ENCODE measurements at places on chromosomes 1 and 21.

DNA sequence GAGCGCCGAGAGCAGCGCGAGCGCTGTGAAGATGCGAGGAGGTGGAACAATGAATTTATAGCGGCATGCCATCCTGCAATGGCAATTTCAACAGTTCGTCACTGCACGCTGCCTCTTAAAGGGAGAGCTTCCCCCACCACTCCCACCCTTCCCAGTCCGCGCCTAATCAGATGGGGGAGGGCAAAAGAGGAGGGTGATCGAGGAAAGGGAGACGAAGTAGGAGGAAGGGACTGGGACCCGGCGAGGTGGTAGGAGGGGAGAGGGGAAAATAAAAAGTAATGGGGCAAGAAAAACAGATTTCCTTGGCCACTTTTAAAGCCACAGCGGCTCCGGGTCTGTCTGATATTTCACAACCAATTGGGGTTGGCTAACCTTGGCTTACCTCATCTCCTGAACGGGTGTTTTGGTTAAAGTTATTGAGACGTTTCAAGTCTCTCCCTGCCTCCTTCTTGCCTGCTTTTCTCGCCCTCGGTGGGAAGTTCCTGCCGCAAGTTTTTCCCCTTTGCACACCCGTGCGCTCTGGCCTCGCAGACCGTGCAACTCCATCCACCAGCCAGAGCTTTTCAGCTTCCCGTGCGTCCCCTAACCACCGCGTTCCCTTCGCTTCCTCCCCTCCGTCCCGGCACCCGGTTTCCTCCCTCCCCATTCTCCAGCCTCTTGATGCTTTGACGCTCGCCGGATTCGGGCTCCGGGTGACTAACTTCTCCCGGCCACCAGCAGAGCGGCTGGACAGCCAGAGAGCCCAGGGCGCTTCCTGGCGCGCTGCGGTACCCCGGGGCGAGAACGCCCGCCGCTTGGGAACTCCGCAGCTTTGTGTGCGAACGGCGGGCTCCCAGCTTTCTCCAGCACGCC is at the start of gene ADAMTS5:
Gene ADAMTS5 (minus strand): TSS at position 27 of the 852 bp plus-strand sequence. CDS start 697 bp downstream, outside the sequence.
- peak; percentile 42 for DNase-seq

DNA sequence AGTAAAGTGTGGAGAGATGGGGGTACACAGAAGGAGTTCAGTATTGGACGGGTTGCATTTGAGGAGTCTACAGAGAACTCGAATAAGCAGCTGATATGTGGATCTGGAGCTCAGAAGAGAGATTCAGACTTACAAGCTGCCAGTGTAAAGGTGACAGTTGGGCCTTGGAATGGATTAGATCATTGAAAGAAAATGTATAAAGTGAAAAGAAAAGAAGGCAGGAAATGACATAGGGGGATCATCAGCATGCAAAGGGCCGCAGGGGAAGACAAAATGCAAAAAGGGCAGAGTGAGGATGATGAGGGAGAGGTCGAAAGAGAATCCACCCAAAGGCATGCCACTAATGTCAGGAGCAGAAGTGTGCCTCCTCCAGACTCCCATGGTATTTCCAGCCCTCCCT is 273.3 kb downstream of the TNR start:
- DNase-seq = no peak

DNA sequence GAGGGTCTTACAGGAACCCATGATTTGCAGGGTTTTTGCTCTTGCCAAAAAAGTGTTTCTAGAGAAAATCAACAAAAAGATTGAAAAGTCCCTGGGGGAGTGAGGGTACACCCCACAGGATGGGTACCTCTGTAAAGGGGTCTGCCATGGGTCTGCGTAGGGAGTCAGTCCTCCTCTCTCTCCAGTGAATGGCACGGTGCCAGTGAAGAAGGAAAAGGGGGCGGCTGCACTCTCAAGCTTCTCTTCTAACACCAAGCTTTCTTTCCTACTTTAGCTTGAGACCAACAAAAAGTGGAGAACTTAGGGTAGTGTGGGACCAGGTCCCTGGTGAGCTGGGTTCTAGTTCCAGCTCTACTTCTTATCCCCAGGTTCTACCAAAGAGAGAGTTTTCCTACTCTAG is 87.4 kb downstream of the GLUL start:
- no peak for DNase-seq

DNA sequence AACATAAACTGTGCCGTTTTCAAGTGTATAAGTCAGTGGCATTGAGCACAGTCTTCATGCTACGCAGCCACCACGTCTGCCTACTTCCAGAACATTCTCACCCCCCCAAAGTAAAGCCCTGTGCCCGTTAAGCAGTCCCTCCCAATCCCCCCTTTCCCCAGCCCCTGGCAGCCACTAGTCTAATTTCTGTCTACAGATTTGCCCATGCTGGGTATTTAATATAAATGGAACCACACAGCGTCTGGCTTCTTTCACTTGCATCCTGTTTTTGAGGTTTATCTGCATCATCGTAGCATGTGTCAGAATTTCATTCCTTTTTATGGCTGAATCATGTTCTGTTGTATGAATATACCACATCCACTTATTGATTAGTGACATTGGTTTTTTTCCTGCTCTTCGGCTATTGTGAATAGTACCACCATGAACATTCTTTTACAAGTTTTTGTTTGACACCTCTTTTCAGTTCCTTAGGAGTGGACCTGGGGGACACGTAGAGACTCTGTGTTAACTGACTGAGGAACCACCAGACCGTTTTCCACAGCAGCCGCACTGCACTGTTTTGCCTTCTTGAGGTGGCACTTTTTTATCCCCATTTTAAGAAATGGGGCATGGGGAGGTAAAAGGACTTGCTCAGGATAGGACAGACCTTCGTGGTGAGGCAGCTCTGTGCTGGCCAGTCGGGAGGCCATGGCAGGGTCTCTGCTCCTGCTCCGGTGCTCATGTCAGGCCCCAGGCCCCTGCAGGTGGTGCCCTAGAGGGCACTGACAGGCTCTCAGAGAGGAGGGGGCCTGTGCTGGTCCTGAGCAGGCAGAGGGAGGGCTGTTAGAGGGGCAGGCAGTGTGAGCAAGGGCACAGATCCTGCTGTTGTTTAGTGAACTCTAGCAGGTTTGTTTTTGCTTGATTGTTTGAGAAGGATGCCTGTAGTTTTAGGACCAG is 123.8 kb downstream of the PCBP3 start:
- no peak for DNase-seq

DNA sequence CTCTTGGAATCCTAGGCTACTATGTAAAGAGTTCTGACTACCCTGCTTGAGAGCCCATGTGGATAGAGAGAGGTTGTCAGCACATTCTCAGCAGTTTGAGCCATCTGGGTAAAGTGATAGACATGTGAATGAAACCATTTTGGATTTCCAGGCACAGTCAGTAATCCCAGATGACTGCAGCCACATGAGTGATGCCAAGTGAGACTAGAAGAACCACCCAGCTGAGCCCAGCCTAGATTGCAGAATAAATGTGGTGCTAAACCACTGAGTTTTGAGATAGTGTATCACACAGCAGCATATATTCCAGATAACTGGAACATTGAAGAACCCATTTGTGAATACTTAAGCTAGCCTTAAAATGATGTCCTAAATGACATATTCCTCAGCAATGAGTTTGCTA is 166.2 kb downstream of the ATP6V1G3 start:
- DNase-seq = no peak

- no peak for DNase-seq
These were observed 267.7 kb downstream of the LRRIQ3 start for GRCh38 chr1:73930293-73930692.

DNA sequence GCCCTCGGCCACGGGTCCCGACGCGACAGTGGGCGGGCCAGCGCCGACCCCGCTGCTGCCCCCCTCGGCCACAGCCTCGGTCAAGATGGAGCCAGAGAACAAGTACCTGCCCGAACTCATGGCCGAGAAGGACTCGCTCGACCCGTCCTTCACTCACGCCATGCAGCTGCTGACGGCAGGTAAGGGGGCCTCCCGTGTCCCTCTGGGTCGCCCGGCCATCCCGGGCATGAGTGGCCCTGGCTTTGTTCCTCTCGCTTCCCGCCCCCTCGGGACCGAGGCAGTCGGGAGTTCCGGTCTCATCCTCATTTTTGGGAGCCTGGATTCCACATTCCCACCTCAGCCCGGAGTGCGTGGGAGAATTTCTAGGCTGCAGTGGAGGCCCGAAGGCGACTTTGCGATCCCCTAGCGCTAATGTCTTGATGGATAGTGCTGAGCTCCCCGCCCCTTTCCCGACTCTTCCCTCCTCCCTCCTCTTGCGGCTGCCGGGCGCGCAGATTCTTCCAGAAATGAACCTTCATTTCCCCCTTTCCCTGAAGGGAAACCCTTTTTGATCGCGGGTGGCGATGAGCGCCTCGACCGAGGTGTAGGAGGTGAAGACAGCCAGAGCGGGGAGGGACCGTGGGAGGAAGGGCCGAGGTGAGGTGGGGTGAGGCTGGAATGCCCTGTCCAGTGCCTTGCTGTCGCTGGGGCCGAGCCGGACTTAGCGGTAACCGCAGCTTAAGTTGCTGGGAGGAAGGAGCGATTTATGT is 705 bp downstream of the KHDRBS1 start:
- peak; percentile 20 for DNase-seq

- DNase-seq = peak; percentile 53
These were observed at the start of gene C2CD4D for GRCh38 chr1:151839457-151840403. Gene C2CD4D, minus strand, starts transcription at chr1:151839820. Its CDS starts 831 bp downstream, at chr1:151838989.

GRCh38 chr1:237748171-237748960 is 142.4 kb downstream of the ZP4 start:
- no peak for DNase-seq

- no peak for DNase-seq
These were observed 3.1 kb downstream of the ENO1 start for GRCh38 chr1:8875216-8875861.

GRCh38 chr1:215581896-215582295 is 14.8 kb downstream of the KCTD3 start:
- DNase-seq = no peak

GRCh38 chr1:214685906-214686305 is 82.9 kb downstream of the CENPF start:
- DNase-seq = no peak

GRCh38 chr21:42433946-42434551 is 30.3 kb downstream of the UBASH3A start:
- no peak for DNase-seq

GRCh38 chr1:1204998-1205768 is 1.2 kb downstream of the TNFRSF18 start:
- DNase-seq = no peak

DNA sequence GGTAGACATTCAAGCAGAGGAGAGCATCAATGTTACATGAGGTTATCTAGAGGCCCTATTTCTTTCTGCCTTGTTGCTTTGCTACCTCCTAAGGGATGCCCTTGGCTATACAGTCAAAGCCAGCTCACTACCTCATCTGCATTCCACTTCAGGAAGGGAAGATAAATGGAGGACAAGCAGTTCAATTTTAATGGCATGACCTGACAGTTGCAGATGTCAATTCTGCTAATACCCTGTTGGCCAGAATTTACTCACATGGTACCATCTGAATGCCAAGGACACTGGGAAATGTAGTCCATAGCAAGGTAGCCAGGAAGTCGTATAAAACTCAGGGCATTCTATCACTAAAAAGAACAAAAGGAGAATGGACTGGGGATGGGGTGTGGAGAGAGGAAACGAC is 31.5 kb downstream of the PALMD start:
- no peak for DNase-seq

- no peak for DNase-seq
These were observed 31.0 kb downstream of the CD53 start for GRCh38 chr1:110903853-110904500.

DNA sequence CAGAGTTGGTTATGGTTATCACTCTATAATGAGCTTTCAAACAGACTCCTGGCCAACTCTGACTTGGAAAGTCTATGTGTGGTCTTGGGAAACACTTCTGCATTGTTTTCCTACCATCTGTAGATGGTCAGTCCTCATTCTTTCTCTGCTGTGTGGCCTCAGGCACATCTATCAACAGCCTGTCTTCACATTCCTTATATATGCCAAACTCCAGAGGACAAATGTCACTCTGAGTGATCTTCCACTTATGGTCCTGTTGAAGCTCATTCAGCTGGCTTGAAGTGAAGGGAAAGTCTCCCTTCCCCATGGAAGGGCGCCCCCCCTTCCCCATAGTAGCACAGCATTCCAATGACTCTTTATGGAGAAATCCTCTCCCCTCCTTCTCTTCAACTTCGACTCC is 58.7 kb downstream of the VANGL2 start:
- no peak for DNase-seq

- DNase-seq = no peak
These were observed 32.1 kb upstream of the ADORA3 start for GRCh38 chr1:111535256-111536191.

DNA sequence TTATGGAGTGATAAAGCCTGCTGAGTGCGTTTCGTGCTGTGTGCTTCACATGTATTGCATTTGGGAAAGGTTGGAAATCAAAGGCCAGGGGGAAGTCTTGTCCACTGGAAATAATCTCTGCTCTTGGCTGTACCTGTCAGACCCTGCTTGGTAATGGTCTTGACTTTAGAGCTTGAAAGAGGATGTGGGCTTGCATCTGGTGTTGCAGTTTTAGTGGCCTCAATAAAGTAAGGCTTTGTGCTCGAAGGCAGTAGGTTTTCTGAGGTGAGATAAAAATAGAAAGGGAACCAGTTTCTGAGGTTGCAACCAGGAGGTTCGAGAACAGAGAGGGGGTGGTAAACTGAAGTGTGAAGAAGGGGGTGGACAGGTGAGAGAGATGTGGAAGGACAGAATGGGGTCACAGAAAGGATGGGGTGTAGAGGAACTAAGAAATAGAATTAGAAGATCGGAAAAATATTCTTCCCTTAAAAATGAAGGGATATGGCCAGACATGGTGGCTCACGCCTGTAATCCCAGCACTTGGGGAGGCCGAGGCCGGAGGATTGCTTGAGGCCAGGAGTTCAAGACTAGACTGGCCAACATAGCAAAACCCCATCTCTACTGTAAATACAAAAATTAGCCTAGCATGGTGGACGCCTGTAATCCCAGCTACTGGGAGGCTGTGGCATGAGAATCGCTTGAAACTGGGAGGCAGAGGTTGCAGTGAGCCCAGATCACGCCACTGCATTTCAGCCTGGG is 1.5 kb downstream of the S100PBP start:
- no peak for DNase-seq

DNA sequence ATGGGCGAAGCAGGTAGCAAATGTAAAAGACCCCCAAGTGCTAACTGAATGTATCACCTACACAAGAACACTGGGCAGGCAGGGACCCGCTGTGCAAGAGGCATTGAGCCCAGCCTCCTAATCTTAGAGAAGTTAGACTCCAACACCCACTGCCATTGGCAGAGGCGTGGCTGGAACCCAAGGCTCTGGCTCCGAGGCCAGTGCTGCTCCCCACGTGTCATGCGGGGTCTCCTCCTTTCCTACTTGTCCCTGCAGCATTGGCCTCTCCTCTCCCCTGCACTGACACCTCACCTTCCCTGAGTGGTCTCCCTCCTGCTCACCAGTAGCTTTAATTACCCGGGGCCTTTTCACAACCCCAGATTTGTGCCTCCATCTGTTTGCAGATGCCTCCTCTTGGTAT is 107.0 kb downstream of the GALNT2 start:
- no peak for DNase-seq
